ENCODE measurements at places on chromosomes 4 and X.

DNA sequence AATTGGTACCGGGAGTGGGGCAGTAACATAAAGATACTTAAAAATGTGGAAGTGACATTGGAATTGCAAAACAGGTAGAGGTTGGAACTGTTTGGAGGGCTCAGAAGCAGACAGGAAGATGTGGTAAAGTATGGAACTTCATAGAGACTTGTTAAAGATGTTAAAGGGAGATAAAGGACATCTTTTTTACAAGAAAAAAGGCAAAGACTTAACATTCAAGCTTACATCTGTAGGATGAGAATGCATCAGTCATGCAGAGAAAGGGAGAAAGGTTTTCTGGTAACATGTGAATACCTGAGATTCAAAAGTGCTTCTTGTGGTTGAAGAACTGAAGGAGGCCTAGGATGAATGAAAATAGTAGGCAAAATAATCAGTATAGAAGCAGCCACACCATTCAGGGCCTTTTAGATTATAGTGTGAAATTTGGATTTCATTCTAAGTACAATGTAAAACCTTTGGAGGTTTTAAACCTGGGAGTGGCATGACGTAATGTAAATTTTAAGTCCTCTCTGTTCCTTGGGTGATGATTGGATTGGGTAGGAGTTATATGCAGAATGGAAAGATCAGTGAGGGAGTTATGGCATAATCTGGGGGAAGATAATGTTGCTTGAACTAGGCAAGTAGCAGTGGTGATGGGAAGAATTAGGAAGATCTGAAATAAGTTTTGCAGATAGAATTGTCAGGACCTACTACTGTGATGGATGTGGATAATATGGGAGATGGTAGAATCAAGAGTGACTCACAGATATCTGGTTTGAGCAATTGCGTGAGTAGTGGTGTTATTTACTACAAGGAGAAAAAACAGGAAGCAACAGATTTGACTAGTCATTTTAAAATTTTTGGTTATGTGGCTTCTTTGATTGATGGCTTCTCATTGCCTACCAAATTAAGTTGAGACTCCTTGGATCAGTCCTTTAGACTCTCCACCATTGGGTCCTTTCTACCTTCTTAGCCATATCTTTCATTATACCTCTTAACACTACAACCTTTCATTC, 138.7 kb downstream of the VSIG4 start:
- DNase-seq: no peak

DNA sequence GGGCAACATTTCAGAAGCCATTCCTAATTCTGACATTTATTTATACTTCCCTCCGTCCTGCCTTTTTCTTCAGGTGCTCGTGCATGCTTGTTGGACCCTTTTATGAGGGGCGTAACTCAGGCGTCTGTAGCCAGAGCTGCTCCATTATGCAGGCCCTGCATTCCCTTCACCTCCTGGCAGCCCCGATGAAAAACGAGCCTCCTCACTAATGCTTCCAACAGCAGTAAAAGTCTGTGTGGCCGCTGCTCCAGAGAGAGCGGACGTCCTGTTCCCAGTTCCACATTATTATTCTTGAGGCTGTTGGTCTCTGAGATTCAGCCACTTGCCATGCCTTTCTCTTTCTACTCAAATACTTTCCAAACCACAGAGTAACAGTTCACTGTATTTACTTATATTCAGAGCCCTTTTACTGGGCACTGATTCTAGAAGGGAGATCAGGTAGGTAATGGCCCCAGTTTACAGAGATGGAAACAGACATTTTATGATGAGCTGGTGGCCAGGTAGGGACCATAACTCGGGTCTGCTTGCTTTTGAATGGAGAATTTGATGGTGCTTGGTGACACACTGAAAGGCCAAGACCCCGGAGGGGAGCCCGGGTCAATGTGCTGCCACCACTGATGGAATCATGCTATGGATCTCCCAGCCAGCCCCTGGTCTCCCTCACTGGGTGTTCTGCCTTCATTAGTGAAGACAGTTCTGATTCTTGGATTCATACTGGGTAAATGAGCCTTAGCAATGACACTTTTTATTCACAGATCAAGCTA, 101.0 kb downstream of the GATB start:
- no peak for DNase-seq

DNA sequence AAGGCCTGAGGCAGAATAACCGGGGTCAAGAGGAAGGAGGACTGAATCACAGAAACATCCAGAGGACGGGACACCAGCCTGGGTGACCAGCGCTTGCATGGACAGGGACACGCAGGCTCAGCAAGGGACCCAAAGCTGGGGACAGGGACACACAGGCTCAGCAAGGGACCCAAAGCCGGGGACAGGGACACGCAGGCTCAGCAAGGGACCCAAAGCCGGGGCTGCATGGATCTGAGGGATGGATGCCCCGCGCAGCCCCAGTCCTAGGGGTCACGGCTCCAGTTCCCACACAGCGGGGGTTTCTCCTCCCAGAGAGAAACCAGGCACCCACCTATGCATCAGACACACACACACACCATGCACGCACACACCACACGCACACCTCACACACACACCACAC, 32.5 kb downstream of the FAM53A start:
- DNase-seq: no peak

DNA sequence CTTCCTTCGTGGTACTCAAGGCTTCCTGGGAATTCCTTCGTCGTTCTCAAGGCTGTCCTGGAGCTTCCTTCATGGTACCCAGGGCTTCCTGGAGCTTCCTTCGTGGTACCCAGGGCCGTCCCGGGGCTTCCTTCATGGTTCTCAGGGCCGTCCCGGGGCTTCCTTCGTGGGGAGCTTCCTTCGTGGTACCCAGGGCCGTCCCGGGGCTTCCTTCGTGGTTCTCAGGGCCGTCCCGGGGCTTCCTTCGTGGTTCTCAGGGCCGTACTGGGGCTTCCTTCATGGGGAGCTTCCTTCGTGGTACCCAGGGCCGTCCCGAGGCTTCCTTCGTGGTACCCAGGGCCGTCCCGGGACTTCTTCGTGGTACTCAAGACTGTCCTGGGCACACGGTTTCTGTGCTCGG, 339.6 kb upstream of the FAT1 start:
- no peak for DNase-seq

DNA sequence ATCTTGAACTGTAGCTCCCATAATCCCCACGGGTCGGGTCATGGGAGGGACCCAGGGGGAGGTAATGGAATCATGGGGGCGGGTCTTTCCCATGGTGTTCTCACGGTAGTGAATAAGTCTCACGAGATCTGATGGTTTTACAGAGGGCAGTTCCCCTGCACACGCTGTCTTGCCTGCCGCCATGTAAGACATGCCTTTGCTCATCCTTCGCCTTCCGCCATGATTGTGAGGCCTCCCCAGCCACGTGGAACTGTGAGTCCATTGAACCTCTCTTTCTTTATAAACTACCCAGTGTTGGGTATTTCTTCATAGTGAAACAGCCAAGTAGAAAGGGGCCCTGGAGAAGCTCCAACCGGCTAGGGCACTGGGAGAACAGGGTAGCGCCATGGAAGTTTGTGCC, 12.3 kb downstream of the CTAG1A start:
- DNase-seq: no peak

- DNase-seq: no peak
These were observed 447.5 kb downstream of the NKX6-1 start for GRCh38 chr4:84051639-84052038.

GRCh38 chr4:42632653-42633382, 24.1 kb downstream of the ATP8A1 start:
- DNase-seq: no peak

DNA sequence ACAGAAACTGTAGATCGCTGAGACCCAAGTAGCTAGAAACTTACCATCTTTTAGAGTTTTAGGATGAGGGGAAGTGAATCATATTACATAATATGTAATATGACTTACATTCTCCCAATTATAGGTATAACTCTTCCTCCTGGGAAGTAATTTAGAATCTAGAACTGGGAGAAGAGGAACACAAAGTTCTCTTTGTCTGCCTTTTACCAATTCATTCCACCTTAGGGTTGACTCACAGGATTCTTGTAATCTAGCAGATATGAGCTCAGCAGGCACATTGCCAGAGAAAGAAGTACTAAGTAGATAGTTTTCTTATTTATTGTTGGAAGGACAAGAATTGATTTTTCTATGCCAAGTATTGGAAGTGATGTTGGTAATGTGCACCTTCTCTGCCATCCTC, 58.0 kb upstream of the CCSER1 start:
- DNase-seq: no peak

DNA sequence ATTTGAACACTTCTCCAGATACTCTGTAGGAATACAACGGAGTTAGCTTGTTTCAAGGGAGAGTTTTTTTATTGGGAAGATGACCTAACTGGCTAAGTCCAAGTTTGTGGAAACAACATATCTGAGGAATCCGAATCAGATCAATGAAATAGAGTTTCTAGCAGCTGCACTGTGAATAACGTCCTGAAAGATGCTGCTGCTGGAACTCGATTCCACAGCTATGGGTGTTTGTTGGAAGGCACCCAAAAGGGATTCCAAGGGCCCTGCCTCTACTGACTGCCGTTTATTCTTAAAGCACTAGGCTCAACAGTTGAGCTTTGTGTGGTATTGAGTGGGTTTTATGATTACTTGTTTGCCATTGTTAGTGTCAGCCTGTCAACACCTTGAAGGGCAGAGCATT, 6.6 kb upstream of the GBA3 start:
- no peak for DNase-seq

DNA sequence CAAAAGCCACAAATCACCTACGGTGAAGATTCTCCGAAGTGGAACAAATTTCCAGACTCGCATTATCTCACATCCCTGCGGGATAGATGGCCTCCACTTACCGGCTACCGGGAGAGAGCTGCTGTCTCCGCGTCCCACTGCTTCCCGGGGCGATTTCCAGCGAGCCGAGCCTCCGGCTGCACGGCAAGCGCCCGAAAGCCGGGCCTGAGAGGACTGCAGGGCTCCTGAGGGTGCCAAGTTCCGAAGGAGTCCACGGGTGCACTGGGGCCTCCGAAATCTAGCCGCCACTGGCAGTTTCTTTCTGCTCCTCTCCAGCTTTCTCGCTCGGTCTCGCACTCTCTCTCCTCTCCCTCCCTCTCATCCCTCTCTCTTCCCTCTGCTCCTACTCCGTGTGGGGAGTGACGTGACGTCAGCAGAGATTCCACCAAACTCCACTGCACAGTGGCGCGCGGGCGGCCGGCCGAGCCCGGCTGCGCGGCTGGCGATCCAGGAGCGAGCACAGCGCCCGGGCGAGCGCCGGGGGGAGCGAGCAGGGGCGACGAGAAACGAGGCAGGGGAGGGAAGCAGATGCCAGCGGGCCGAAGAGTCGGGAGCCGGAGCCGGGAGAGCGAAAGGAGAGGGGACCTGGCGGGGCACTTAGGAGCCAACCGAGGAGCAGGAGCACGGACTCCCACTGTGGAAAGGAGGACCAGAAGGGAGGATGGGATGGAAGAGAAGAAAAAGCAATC, 14.0 kb upstream of the PITX2 start:
- DNase-seq: no peak

DNA sequence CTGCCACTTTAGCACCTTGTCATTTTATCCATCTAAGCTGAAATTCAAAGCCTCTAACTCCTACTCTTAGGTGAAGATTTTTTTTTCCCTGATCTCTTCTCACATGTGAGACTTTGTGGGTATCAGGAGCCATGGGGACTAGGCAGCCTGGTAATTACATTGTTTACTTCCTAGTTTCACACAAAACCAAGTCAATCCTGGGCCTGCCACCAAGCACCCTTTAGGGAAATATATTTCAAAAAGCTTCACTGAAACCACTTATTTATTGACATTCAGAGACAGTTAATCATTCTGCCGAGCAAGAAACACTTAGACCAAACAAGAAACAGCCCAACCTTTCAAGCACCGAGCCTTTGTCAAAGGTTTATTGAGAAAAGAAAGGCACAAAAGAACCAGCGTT, 200.0 kb downstream of the RELL1 start:
- DNase-seq: no peak

DNA sequence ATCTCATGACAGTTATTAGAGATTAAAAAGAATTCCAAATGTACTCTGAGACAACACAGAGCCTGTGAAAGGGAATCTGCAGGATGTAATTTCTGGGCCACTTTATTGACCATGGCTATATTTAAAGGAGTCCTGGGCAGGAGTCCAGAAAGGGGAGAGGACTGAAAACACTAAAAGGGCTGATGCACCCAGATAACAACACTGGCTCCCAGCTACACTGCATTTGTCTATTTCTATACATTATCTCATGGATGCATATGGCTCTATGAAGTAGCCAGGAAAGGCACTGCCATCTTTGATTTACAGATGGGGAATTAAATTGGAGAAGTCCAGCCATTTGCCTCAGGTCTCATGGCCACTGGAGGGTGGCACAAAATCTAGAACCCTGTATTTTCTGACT, 56.0 kb downstream of the MED28 start:
- DNase-seq: no peak

DNA sequence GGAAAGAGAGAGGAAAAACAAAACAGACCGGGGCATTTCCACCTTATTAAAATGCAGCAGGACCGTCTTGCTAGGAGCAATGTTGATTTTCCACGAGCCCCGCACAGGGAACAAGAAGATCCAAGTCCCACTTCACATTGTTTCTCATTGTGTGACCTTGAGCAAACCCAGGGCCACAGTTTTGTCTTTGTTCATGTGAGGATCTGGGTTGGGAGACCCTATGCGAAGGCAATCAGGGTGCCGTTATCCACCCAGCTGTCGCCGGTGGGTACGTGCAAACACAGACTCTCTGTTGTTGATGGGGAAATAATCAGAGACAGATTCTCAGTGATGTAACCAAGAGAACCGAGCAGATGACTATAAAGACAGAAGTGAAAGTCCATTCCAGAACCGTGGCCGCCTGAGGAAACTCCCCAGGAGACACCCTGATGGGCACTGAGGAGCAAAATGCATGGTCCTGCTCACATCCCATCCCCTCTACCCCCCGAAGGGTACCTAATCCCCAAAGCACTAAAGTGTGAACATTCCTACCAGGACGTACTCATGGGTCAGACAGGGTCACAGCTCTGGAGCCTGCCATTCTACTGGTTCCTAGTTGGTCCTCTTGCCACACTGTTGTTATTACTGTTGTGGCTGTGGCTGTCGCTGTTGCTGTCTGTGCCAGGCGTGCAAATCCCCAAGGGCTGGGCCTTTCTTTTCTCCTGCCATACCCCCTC, 102.7 kb upstream of the RBPJ start:
- no peak for DNase-seq

- DNase-seq: no peak
These were observed 92.7 kb downstream of the ADRA2C start for GRCh38 chr4:3858765-3859388.

GRCh38 chrX:132216283-132216682, 3.0 kb downstream of the RAP2C start:
- no peak for DNase-seq

DNA sequence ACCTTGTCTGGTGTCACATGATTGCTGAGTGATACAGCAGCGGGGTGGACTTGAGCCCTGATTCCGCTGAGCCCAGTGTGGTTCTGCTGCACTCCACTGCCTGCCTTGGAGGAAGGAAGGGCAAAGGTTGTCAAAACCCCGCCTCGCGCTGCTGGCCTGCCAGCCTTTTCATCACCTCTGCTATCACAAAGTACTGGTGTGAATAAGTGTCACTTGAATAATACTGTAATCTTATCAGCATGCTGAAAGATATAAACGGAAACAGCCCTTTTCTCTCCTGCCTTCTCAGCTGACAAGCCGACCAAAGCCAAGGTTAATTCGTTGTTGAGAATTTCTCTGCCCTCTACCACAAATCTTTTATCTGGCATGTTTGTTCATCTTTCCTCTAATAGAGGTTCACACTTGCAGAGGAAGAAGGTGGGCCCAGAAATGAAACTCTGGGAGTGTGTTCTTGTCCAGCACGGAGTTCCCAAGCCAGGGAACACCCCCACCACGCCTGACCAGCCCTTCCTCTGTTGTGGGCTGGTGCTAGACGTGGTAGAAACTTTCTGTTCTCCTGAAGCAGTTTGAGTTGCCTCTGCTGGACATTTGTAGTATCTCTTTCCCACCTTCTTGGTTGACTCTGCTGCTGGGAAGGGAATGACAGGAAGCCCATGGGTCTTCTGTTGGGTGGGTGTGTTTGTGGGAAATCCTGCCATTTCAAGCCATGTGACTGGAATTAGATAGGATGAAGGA, 21.5 kb downstream of the FHDC1 start:
- no peak for DNase-seq
